Aorta (tissue), 5 donors: ENCODE measurements at places on chromosomes 11 and 22.
A peak's percentile ranks its signal among the peaks of the same experiment; 100 is the strongest.

DNA sequence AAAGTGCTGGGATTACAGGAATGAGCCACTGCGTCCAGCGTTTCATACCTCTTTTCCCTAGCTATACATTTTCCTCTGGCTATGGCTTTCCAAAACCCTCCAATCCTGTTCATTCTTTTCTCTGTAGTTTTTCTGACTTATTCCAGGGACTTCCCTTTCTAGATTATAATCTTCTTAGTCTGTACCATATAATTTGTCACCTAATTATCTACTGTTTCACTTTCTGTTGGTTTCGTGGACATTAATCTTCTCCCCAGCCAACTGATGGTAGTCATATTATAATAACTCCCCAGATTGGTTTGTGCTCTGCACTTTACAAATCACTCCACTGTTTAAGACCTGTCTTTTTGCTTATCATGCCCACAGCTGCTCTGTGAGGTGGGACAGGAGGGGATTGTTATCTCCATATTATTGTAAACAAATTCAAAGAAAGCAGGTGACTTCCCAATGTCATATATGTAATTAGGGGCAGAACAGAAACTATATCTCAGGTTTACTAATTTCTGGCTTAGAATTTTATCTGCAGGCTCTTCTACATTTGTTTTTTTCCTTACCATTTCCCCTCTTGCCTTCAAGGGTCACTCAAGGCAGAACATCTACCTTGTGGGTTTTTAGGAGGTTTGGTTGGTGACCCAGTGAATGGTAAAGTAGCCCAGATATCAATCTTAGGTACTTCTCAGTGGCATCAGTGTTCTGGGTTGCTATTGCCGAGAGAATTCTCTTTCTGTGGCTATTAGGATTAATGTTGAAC is 23.9 kb downstream of the STIM1 start:
- no peaks in the 10 kb centered on the region for H3K36me3 ChIP-seq
- no peak overlapping the region for H3K4me3 ChIP-seq
- peak overlapping the region; percentile 76 for H3K27ac ChIP-seq
- no peak for DNase-seq
- H3K27me3 ChIP-seq = no peaks in the 10 kb centered on the region

- H3K27ac ChIP-seq = peak overlapping the region; percentile 28
- DNase-seq = no peak
- H3K27me3 ChIP-seq = no peaks in the 10 kb centered on the region
- H3K4me3 ChIP-seq = no peak overlapping the region
- H3K36me3 ChIP-seq = no peaks in the 10 kb centered on the region
These were observed 55.4 kb upstream of the PLET1 start for GRCh38 chr11:112315861-112316739.

GRCh38 chr11:11000579-11001283 is 142.9 kb upstream of the ZBED5 start:
- no peak overlapping the region for H3K27ac ChIP-seq
- no peaks in the 10 kb centered on the region for H3K27me3 ChIP-seq
- no peak for DNase-seq
- H3K4me3 ChIP-seq = no peak overlapping the region

DNA sequence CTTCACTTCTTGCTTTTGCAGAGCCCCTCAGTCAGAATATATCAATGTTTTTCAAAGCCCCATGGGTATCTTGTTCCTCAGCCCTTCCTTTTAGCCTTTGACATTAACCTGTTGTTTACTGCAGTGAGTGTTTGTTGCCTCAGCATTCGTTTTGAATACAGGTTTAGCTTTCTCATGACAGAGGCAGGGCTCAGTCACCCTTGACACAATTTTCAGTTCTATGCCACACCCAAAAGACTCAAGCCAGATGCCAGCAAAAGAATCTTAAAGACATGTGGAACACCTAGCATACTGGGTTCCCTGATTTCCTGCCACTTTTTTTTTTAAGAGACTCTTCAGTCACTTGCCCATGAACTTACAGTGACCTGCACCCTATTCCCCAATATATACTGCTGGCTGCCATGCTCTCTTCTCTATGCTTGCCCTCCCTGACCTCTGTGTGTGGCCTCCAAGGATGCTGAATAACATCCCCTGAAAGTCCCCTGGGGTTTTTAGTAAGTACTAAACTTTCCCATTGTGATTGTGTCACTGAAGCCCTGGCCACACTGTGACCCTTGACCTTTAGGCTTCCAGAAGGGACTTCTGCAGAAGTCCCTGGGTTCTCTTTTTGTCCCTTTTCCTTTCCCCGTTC is 1225.5 kb downstream of the TBC1D22A start:
- no peak overlapping the region for H3K27ac ChIP-seq
- H3K4me1 ChIP-seq = no peaks in the 10 kb centered on the region
- no peaks in the 10 kb centered on the region for H3K27me3 ChIP-seq
- no peaks in the 10 kb centered on the region for H3K36me3 ChIP-seq

- H3K4me1 ChIP-seq = no peaks in the 10 kb centered on the region
- H3K4me3 ChIP-seq = no peak overlapping the region
These were observed 13.7 kb downstream of the CYP2D6 start for GRCh38 chr22:42116848-42117424.

DNA sequence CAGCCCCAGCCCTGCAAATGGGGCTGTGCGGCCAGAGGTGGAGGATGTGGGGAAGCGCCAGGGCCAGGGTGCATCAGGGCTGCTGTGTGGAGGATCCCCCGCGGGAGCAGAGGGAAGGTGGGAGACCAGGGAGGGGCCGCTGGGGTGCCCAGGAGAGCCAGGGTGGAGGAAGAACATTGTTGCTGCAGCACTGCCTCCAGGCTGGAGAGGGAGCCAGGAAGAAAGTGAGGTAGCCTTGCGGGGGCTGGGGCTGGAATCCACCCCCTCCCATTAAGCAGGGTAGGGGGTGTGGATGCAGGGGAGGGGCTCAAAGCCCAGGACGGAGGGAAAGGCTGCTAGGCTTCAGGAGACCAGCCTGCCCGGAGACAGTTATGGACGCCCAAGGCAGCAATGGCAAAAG is 15.0 kb downstream of the CABP7 start:
- H3K4me3 ChIP-seq = no peak overlapping the region
- no peaks in the 10 kb centered on the region for H3K27me3 ChIP-seq
- no peaks in the 10 kb centered on the region for H3K36me3 ChIP-seq
- DNase-seq = no peak
- no peaks in the 10 kb centered on the region for H3K4me1 ChIP-seq

DNA sequence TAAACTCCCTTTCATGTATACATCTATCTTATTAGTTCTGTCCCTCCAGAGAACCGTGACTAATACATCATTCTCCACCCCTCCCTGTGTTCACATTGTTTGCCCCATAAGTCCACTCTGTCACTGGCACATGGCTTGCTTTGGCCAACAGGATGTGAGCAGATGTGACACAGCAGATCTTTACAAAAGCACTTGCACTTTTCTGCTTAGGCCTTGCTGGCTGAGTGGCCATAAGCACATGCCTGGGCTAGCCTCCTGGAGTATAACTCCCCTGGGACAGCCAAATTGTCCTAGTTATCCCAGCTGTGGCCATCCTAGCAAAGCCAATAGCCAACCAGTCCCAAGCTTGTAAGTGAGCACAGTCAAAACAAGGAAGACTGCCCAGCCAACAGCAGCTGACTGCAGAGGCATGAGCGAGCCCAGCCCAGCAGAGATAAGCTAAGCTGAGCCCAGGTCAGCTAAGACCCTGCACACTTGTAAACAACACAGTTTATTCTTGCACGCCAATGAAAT is 9.7 kb upstream of the RCN1 start:
- H3K27me3 ChIP-seq = no peaks in the 10 kb centered on the region
- DNase-seq = no peak
- no peaks in the 10 kb centered on the region for H3K36me3 ChIP-seq
- H3K4me3 ChIP-seq = no peak overlapping the region
- no peaks in the 10 kb centered on the region for H3K4me1 ChIP-seq
- no peak overlapping the region for H3K27ac ChIP-seq

DNA sequence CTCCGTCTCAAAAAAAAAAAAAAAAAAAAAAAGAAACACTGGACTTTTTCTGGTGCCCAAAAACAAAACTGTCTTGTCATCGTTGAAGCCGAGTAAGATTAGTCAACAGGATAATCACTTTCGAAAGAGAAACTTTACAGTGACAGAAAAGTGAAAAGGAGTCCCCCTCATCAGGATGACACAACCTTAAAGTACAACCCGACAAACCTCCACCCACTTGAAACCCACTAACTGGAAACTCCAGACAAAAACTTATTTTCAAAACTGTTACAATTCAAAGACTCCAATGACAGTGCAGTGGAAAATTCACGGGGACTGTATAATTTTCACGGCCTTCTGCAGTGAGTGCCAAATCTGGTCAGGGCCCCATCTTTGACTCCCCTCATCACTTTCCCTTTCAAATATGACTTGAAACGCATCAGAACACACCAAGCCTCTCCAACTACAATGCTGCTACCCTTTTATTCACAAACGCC is 1.3 kb downstream of the DENND5A start:
- peak overlapping the region; percentile 84 for H3K27ac ChIP-seq
- no peaks in the 10 kb centered on the region for H3K4me1 ChIP-seq
- no peak for DNase-seq

GRCh38 chr22:17820879-17821439 is 46.7 kb upstream of the BID start:
- no peaks in the 10 kb centered on the region for H3K4me1 ChIP-seq
- no peaks in the 10 kb centered on the region for H3K27me3 ChIP-seq
- H3K4me3 ChIP-seq = no peak overlapping the region
- DNase-seq = no peak
- H3K27ac ChIP-seq = no peak overlapping the region

GRCh38 chr11:32448232-32448631 is 12.9 kb upstream of the WT1 start:
- no peaks in the 10 kb centered on the region for H3K27me3 ChIP-seq
- no peak overlapping the region for H3K27ac ChIP-seq
- no peak for DNase-seq
- H3K36me3 ChIP-seq = no peaks in the 10 kb centered on the region

DNA sequence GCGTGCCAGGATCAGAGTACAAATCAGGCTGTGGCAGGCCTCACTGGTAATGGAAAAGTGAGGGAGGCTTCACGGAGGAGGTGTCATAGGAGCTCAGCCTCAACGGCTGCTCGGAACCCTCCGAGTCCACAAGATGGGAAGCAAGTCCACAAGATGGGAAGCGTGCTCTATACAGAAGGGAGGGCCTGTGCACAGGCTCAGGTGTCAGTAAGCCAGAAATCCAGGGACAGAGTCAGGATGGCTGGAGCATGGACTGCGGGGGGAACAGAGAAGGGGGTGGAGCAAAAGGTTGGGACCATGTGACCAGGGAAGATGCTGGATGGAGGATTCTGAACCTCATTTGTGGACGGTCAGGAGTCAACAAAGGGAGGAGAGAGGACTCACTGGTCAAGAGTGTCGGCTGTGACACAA is 3.4 kb upstream of the DPP3 start:
- no peaks in the 10 kb centered on the region for H3K27me3 ChIP-seq
- no peaks in the 10 kb centered on the region for H3K36me3 ChIP-seq
- H3K27ac ChIP-seq = no peak overlapping the region
- H3K4me3 ChIP-seq = no peak overlapping the region
- H3K4me1 ChIP-seq = no peaks in the 10 kb centered on the region

DNA sequence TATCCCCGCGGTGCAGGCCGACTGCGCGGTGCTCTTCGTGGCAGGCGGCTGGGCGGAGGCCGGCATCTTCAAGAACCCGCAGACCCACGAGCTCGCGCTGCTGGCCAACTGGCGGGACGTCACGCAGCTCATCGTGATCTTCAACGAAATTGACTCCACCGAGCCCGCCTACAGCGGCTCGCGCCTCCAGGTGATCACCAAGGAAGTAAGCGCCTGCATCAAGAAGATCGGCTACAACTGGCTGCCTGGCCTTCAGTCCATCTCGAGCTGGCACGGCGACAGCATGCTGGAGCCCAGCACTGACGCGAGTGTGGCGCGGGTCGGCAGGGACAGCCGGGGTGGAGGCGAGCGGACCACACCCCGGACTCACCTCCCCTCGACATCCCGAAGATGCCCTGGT is 53.9 kb upstream of the MTNR1B start:
- no peak overlapping the region for H3K27ac ChIP-seq

- no peak for DNase-seq
- no peak overlapping the region for H3K27ac ChIP-seq
- no peaks in the 10 kb centered on the region for H3K4me1 ChIP-seq
- no peaks in the 10 kb centered on the region for H3K27me3 ChIP-seq
- no peak overlapping the region for H3K4me3 ChIP-seq
These were observed 7.3 kb downstream of the PACSIN2 start for GRCh38 chr22:43007519-43008102.

DNA sequence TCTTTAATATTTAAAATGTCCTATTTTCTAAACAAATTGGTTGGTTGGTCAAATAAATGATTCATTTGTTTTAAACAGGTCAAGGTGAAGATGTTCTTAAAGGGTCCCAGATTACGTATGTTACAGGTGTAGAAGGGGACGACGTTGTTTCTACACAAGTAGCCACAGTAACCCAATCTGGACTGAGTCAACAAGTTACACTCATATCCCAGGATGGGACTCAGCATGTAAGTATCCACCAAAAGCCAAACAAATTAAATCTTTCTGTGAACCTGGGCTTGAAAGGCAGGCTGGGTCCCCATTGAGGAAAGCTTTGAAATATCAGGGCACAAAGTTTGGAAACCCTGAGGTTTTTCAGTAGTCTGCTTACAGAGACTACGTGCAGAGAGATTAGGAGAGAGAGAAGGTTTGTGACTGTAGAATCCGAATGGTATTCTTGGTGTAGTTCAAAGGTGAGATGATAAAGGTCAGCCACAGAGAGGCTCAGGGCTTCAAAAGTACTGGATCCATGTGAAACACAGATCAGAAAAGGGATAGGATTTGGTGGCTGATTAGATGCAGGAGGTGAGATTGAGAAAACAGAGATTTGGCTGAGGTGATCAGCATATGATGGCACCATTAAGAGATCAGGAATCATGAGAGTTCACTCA is 51.7 kb downstream of the ZNF143 start:
- H3K27ac ChIP-seq = no peak overlapping the region
- H3K4me3 ChIP-seq = no peak overlapping the region
- no peak for DNase-seq
- H3K27me3 ChIP-seq = no peaks in the 10 kb centered on the region
- peaks cover 4% of the 10 kb centered on the region for H3K36me3 ChIP-seq

GRCh38 chr11:131822506-131822905 is 452.1 kb downstream of the NTM start:
- H3K36me3 ChIP-seq = no peaks in the 10 kb centered on the region
- H3K27me3 ChIP-seq = no peaks in the 10 kb centered on the region
- DNase-seq = no peak

DNA sequence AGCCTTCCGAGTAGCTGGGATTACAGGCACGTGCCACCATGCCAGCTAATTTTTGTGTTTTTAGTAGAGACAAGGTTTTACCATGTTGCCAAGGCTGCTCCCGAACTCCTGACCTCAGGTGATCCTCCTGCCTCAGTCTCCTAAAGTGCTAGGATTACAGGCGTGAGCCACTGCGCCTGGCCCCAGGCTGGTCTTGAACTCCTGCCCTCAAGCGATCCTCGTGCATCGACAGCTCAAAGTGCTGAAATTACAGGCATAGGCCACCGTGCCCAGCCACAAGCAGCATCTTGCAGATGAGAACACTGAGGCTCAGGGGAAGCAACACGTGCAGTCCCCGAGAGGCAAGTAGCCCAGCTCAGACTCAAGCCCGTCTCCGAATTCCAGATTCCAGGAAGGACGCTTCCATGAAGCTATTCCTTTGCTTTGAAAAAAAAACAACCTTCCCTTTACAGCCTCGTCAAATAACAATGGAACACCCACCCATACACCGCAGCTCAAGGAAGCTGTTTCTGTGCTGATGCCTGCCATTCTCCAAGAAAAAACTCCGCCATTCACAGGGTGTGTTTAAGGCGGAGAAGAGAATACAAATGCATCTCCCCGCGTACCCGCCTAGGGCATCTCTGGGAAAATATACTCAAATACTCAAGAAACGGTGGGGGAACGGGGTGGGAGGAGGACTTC is 34.5 kb upstream of the PDGFB start:
- no peak overlapping the region for H3K27ac ChIP-seq
- DNase-seq = no peak
- no peaks in the 10 kb centered on the region for H3K4me1 ChIP-seq
- no peak overlapping the region for H3K4me3 ChIP-seq
- H3K36me3 ChIP-seq = no peaks in the 10 kb centered on the region
